Ascending aorta (tissue), 2 donors: ENCODE measurements at places on chromosomes 12 and 14. TPM values are rescaled to one million over a fixed set of nuclear protein-coding genes. Genes with fewer than 3 reads are reported as not detected.
A peak's percentile ranks its signal among the peaks of the same experiment; 100 is the strongest.

GRCh38 chr12:11688831-11689230 is 39.4 kb downstream of the ETV6 start:
- DNase-seq: no peak

- DNase-seq: peak; percentile 52
These were observed 317.8 kb downstream of the TMEM121 start for GRCh38 chr14:105844047-105844630.

- no peak for DNase-seq
These were observed 7.1 kb downstream of the A2M start for GRCh38 chr12:9108504-9109212.

- no peak for DNase-seq
These were observed 66.5 kb downstream of the TBC1D30 start for GRCh38 chr12:64890873-64891468.

- no peak for DNase-seq
These were observed 417.0 kb downstream of the DPF3 start for GRCh38 chr14:72476657-72477499.

KRT7 gene
- total RNA-seq: 153 TPM

- no peak for DNase-seq
These were observed 106.5 kb downstream of the SAMD4A start for GRCh38 chr14:54673193-54674045.

SMCO3 gene
- 2.1 TPM for total RNA-seq

BCL2L14 gene
- not detected for total RNA-seq

SVOP gene
- total RNA-seq: not detected

GNS gene
- 105 TPM for total RNA-seq

DNA sequence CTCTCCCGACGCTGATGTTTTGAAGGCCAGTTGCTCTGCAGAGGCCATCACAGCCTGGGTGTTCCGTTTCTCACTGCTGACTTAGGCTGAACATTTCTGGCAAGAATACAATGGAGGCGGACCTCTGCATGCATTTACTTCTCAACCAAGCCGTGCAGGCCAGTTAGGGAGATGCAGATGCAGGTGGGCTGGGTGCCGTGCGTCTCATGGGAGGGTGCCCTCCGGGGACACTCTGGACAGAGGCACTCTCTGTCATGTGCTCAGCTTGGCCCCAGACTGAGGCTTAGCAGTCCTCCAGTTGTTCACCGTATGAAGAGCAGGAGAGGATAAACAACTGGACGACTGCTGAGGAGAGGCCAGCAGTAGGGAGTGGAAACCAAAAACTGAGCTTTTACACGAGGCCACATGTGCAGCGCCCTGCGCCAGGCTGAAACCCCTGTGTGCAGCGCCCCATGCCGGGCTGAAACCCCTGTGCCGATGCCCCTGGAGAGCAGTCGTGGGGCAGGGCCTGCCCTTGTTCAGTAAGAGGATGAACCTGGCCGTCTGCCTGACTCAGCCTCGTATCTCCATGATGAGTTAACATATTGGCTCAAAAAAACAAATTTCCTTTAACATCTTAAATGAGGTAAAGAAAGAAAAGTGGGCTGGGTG is 32.3 kb downstream of the DDX51 start:
- no peak for DNase-seq

- DNase-seq: no peak
These were observed 28.0 kb downstream of the NELL2 start for GRCh38 chr12:44847888-44848702.

DNA sequence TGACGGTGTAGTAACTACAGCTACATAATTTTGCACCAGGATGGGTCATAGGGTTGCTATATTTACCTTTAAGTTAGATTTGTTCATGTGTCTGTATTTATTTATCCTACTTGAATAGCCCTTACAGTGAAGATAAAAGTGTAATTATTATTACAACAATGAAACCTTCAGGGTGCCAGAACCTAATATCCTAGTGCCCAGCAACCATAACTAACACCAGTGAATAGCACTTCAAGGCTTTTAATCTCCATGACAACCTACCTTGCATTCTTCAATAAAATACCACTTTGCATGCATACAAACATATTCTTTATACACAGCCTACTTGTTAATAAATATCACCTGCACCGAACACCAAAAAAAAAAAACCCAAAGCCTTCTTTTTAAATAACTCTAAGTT is 58.7 kb upstream of the G2E3 start:
- DNase-seq: no peak

- no peak for DNase-seq
These were observed 21.7 kb upstream of the PLBD1 start for GRCh38 chr12:14589169-14590004.

- no peak for DNase-seq
These were observed 28.0 kb downstream of the SLC15A4 start for GRCh38 chr12:128795530-128796361.

- no peak for DNase-seq
These were observed 294.9 kb downstream of the FOXN3 start for GRCh38 chr14:89121968-89122620.

DNA sequence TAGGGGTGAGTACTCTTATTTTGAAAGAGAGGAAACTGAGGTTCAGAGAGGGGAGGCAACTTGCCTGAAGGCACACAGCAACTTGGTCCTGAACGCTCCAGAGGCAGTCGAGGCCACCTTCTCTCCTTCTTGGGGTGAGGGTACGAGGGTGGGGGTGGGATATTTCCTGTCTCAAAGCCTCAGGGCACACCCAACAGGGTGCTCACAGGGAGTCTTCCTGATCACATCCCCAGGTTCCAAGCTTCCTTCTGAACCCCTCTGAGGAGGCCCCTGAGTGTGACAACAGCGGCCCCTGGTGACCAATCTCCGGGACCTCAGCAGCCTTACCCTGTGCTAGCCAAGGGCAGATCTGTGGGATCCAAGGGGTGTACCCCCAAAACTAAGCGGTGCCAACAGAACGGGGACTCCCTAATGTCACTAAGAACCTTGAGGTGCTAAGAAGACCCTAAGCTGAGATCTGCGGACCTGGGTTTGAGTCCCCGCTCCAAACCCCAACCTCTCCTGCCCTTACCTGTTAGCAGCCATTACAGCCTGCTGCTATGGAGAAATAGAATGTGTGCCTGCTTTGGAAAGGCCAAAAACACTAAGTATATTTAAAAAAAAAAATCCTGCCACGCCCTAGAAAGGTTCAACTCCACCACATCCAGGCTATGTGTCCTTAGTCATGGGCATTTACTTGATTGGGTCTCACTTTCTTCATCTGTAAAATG is 57.9 kb downstream of the TRPV4 start:
- DNase-seq: no peak

DNA sequence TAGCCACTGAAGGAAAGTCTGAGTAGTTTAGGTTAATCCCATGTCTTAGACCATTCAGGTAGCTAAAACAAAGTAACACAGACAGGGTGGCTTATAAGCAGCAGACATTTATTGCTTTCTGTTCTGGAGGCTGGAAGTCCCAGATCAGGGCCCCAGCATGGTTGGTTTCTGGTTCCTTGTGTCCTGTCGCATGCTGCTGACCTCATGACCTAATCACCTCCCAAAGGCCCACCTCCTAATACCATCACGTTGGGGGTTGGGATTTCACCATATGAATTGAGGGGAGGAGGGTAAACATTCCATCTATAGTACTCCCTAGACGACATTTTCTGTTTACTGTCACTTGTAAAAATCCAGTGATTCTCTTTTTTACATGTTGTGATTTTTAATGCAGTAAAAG is 148.6 kb downstream of the FBXL14 start:
- no peak for DNase-seq

- no peak for DNase-seq
These were observed 111.5 kb upstream of the KITLG start for GRCh38 chr12:88691811-88692210.

GRCh38 chr12:39692258-39692853 is 72.8 kb upstream of the ABCD2 start:
- no peak for DNase-seq

PTPRQ gene
- total RNA-seq: 0.64 TPM

GRCh38 chr14:51395361-51395849 is 155.4 kb downstream of the TMX1 start:
- no peak for DNase-seq

SIX4 gene
- 1.4 TPM for total RNA-seq

DNA sequence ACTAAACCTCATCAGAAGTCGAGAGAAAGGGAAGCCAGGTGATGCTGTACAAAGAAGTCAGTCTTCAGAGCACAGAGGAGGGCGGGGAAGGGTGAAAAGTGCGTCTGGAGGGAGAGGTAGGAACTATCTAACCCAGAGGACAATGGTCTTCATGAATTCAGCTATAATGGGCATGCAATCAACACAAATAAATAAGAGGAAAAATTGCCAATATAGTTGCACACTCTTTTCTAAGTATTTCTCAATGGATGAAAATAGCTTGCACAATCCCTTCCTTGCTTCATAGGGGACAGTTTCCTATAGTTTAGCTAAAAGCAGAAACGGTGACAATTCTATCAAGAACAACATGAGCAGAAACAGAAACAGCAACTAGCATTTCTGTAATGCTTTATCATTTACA is 931.2 kb downstream of the AACS start:
- DNase-seq: no peak

- DNase-seq: no peak
These were observed 85.6 kb upstream of the HOXC13 start for GRCh38 chr12:53852992-53853391.

- DNase-seq: no peak
These were observed 2.4 kb upstream of the HOXC12 start for GRCh38 chr12:53952335-53952694.

REP15 gene
- total RNA-seq: not detected

- no peak for DNase-seq
These were observed 24.8 kb upstream of the AKAP6 start for GRCh38 chr14:32304296-32304695.

DNA sequence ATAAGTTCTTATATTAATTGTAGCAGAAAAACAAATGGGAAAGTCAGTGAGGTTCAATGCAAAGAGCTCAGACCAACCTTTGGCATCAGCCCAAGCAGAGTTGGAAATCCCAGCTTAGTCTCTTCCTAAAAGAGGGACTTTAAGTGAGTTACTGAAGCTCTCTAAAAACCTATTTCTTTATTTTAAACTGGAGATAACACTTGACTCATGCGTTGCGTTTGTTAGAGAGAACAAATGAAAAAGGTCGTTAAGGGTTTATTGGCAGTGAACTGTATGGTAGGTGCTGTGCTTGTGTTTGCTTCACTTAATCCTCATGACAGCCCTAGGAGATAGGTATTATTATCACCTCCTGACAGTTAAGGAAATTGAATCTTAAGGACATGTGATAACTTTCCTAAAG is 396.5 kb downstream of the RAD51B start:
- no peak for DNase-seq

AKAP3 gene
- 2.8 TPM for total RNA-seq

SOAT2 gene
- not detected for total RNA-seq

DNA sequence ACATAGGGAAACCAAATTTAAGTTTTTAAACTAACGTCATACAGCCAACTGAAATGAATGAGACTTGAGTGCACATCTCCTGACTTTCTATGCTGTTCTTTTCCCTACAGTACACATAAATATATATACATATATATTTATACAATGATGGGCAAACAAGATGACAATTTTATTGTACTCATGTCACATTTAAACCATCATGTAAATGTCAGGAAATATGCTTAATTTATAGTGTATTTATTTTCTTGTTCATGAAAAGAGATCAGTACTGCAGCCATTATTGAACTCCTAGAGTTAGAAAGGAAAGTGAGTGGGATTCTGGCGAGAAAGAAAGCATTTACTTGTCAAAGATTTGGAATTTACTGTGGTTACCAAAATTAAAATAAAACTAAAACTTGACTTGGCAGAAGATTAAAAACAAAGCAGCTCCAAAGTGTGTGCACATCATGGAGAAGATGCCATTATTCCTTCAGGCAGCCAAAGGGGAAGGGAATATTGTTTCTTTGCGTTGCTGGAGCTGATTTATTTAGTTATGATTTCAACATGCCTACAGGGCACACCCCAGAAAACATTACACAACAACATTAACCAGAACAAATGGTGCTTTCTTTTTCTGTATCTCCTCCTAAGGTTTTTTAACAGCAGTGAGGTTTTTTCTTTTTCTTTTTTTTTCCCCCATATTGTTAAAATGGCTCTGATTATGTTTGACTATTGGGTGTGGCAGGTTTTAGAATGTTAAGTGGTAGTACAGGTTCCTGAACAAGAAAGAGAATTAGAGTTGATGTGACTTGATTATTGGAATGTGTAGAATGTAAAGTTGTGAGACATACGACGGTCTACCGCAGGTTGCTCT is 144.6 kb downstream of the RAD51B start:
- DNase-seq: no peak

- DNase-seq: no peak
These were observed 200.6 kb downstream of the AEBP2 start for GRCh38 chr12:19639781-19640415.

DNA sequence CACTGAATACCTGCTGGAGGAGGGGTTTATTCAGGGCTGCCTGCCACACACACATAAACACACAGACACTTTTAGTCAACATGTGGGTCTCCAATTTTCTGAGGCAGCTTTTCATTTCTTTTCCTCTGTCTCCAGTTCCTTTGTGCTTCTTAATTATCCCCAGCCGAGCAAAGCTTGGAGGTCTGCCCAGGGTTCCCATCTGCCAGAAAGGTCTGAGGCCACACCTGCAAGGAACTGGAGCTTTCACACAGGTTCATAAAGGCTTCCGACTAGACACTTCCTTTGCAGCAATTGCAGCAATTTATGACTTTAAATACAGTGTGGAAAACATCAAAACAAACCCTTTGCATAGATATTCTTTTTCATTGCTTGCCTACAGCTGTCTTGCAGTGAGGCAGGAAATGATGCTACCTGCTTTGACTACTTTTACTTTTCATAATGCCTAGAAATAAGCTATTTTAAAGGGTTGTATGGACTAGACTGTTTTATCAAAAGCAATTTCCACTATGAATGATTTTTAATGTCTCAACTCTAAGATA is 1318.9 kb downstream of the AACS start:
- no peak for DNase-seq

GRCh38 chr14:35687335-35687939 is 121.7 kb downstream of the RALGAPA1 start:
- no peak for DNase-seq

GRCh38 chr14:67245104-67245503 is 3.9 kb downstream of the PALS1 start:
- DNase-seq: no peak

GRCh38 chr12:2068653-2069052 is 15.9 kb downstream of the CACNA1C start:
- no peak for DNase-seq

DNA sequence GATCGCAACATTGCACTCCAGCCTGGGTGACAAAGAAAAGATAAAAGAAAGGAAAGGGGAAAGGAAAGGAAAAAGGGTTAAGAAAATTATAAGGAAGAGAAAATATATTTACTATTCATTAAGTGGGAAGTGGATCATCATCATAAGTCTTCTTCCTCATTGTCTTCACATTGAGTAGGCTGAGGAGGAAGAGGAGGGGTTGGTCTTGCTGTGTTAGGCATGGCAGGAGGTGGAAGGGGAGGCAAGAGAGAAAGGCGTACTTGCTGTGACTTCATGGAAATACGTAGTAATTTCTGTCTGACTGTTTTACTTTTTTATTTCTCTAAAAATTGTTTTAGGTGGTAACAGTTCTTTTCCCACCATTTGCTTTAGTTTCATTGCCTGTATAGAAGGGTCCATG is 26.2 kb downstream of the FAM177A1 start:
- DNase-seq: no peak

GRCh38 chr14:36989806-36990205 is 182.6 kb downstream of the SLC25A21 start:
- no peak for DNase-seq

- DNase-seq: no peak
These were observed 36.1 kb upstream of the KRAS start for GRCh38 chr12:25286837-25287236.

GRCh38 chr12:1448336-1448735 is 146.0 kb downstream of the FBXL14 start:
- DNase-seq: no peak

KIF5A gene
- not detected for total RNA-seq
